ENCODE measurements at places on chromosomes 5 and 9.

DNA sequence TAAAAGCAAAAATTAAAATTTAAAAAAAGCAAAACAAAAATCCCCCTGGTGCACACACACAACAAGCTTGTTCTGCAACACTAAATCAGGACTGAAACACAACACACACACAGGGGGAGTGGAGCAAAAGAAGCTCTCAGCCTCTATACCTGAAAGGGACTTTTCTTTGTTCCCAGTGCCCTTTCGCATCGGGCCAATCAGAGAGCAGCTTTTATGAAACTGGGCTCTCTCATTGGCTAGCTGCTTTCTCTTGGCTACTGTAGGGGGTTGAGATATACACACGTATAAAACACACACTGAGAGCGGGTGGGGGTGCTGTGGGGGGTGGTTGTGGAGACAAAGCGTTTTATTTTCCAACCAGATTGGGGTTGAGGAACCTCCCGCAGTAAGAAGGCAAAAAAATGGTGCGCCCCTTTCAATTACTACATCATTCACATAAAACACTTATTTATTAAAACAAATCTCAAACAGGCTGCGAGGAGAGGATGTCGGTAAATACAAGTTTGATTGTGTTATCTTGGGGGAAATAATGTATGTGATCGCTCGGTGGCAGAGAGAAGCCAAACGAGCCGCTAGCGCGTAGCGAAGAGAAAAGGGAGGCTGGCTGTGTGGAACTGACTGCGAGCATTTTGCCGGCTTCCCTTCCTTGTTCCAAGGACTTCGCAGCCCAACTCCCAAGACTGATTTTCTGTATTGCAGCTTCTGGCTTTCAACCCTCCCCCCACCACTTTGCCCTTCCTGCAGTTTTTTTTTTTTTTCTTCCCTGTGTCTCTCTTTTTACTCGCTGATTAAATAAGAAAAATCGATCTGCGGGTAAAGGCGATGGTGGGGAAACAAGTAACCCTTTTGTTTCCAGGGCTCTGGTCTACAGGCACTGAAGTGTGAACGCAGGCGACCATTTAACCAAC is 2.5 kb upstream of the ZNF608 start:
- peak; percentile 98 for DNase-seq

- peak; percentile 90 for DNase-seq
These were observed 6.7 kb upstream of the BRINP1 start for GRCh38 chr9:119375892-119376291.

- DNase-seq = no peak
These were observed 44.1 kb downstream of the EPB41L4B start for GRCh38 chr9:109276469-109277440.

GRCh38 chr9:95505072-95505716 is 11.6 kb downstream of the PTCH1 start:
- no peak for DNase-seq

DNA sequence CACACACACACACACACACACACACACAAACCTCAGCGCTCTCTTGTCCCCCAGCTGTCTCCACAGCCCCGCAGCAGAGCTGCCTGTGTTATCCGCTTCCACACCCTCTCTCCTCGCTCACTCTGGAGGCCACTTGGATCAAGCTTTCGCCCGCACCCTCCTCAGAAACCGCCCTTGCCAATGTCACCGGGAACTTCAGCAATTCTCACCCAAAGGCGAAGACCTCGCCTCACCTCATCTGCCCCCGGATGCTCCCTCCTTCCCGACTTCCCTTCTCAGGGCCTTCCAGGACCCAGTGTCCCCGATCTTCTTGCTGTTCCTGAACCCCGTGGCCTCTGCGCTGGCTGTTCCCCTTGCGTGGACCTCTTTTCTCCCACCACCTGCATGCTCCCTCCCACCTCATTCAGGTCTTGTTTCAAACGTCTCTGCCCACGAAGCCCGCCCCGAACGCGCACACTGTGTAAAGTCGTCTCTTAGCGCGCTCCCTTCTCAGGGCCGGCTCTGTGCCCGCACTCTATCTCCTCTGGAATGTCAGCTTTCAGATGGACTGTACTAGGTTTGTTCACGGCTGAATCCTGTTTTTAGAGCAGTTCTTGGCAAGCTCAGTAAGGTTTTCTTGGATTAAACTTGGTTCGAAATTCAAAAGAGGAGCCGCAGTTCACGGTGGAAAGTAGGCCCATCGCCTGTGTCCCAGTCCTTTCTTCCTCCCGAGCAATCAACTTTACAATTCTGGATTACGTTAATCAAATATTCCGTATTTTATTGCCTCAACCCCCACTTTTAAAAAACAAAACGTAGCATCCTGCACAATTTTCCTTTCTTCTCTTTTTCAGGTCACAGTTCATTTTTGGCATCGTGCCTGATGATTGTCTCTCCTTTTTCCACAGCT is 1.0 kb upstream of the TRIM7 start:
- DNase-seq = no peak

- no peak for DNase-seq
These were observed 9.8 kb downstream of the SLC12A2 start for GRCh38 chr5:128093368-128093767.

GRCh38 chr5:1343931-1344901 is 683 bp downstream of the CLPTM1L start:
- peak; percentile 73 for DNase-seq

DNA sequence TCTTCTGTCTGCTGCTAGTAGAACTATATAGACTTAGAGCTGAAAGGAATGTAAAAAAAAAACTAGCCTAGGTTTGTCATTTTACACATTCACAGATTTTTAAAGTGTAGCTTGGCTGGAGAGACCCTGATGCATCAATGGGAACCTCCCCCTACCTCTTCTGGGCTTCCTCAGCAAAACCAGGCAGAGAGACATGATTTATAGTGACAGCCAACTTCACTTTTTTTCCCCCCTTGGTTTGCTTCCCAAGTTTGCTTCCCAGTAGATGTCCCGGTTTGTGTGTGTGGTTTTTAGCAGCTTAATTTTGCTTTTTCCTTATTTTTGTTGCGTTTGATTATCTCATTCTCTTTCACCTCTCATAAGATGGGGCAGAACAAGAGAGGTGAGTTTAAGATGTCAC is 1.8 kb downstream of the OTULIN start:
- no peak for DNase-seq

DNA sequence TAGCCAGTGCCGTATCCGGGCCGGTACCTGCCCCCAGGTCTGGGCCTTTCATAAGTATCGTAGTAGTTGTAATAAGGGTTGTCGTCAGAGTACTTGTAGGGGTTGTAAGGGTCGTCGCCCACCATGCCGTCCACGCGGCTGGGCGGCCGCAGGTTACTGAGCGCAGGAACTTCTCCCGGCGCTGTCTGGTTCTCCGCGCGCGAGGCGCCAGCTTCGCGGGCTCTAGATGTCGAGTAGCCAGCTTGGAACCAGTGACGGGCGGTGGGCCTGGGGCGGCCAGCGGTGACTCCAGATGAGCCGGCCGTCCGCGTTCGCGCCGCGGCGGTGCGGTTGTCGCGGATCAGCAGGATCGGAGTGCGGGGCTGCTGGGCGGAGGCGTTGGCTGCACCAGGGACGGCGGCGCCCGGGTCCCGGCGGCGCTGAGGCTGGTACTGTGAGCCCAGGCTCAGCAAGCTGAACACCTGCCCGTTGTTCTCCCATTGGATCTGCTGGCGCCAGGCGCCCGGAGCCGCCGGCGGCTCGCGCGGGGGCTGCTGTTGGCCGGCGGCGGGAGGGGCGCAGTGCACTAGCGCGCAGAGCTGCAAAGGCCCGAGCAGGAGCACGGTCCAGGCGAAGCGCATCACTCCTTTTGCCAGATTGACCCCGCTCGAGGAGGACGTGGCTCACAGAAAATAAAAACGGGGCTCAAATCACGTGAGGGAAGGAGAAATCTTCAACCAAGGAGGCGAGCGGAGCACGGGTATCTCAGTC is 518 bp downstream of the LOX start:
- peak; percentile 75 for DNase-seq

DNA sequence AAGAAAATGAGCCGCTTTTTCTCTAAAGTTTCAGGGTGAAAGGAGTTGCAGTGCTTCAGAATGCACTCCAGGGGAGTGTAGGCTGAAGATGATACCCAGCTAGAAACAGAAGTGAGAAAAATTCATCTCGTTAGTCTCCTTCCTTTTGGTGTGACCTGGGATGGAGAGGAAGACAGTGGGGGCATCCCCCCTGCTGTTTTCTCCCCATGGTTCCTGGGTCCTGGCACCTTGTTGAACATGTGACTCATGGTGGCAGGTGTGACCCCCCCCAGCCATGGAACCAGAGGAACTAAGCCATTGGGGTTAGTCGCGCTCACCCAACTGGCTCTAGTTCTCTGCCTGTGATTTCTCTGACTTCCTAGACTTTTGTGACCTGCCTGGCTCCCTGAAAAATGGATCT is 424.6 kb downstream of the CSNK1G3 start:
- DNase-seq = peak; percentile 28

- DNase-seq = peak; percentile 71
These were observed 12.7 kb downstream of the KCTD16 start for GRCh38 chr5:144183254-144183889.

DNA sequence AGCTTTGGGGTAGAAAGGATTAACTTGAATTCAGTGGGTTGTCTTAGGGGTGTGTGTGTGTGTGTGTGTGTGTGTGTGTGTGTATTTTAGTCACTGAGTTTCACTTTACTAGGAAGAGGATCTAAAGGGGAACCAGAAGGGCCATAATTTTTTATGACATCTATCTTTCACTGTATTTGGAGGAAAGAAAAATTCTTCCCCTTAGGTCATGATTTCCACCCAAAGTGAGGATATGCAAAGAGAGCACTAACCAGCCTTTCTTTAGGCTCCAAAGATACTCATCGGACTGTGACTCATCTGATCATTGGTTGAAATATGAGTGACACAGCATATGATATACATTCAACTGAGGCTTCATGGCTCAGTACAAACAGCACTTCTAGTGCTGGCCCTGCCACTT is 75.2 kb upstream of the RASGRF2 start:
- DNase-seq = peak; percentile 11

Measured in DMS53 (cell line).